ENCODE measurements at places on chromosomes 12 and 14.

DNA sequence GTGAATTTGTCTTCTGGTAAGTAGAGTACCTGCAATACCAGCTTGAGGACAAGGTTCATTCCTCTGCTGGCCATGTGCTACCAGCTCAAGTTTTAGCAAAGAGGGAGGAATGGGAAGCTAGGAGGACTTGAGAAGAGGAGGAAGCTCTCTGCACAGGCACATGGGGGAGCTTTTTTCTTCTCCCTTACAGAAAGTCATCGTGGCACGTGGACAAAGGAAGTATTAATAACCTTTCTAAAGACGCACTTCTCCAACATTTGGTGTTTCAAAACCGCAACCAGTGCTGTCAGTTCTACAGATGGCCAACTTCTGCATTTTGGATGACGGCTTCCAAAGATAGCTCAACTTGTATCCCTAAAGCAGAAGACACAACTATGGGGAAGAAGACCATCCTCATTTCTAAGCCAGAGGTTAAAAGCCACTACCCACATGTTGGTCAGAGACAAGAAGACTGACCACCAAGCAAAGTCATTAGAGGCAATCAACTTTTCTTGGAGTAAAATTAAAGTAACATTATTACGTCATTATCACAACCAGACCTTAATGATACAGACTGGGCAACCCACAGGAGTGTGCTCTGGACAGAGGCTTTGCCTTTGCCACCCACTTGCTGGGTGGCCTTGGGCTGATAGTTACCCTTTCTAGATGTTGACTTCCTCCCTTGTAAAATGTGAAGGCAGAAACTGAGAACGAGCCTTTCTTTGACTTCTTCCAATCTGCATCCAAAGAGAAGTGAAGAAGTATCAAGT, 12.3 kb upstream of the TMED10 start:
- DNase-seq: no peak

GRCh38 chr12:4830556-4831210, 79.0 kb upstream of the KCNA1 start:
- DNase-seq: no peak

- no peak for DNase-seq
Measured at GRCh38 chr12:3746758-3747157, 6.2 kb downstream of the CRACR2A start.

GRCh38 chr14:104378698-104379113, 200.9 kb upstream of the C14orf180 start:
- DNase-seq: no peak

DNA sequence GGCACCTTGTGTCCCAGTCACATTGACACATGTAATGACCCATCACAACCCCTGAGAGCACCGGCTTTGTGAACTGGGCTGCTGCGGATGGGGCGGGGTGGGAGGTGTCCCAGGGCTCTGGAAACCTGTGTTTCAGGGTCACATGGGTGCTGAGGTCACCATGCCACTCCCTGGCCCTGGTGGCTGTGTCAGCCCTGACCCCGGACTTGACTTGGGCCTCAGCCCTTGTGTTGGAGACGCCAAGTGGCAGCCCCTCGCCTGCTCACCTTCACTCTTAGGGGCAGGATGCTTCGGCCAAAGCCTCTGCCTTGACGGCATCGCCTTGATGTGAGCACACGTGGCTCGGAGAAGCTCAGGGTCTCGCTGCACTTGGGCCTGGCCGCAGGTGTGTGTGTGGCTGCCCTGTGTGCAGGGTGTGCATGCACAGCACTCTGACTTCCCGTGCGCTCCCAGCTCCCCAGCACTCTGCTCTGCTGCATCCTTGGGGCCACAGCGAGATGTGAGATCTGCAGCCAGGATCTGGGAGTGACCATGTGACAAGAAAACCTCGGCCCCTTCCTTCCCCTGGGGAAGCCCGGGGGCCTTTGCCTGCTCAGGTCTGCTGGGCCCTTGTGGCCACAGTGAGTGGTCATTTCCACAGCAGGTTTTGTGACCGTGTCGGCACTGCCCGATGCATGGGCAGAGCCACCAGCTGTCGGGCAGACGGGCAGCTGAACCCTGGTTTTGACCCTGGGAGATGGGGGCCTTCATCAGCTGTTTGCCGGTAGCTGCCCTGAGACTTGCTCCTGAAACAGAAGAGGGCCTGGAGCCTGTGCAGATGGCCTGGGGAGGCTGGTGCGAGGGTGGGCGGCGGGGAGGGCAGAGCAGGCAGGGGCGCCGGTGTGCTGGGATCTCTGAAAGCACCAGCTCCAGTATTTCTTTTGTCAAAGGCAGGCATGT, 167.4 kb downstream of the KIF26A start:
- DNase-seq: no peak

GRCh38 chr14:101284711-101285110, 276.6 kb upstream of the DIO3 start:
- DNase-seq: no peak

GRCh38 chr12:48201091-48201490, 2.0 kb downstream of the OR10AD1 start:
- no peak for DNase-seq

DNA sequence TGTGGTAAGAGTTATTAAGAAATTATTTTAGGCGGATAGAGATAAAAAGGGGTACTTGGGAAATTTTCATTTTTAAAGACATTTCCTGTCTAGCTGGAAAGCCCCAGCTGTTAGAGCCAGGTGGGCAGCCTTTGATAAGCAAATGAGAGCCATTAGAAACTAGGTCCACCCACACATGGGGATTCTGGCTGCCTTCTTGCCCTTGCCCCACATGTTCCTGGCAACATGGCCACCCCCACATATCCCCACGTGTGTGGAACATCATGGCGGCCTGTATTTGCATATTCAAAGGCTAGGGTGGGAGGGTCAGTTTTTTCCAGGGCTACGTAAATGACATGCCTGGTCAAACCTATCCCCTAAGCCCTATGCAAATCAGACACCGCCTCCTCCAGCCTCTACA, 1382.1 kb downstream of the AACS start:
- no peak for DNase-seq

GRCh38 chr14:104148433-104149277, 10.3 kb downstream of the KIF26A start:
- DNase-seq: no peak

- DNase-seq: peak; percentile 35
Measured at GRCh38 chr14:77593501-77593961, 22.9 kb downstream of the SPTLC2 start.

DNA sequence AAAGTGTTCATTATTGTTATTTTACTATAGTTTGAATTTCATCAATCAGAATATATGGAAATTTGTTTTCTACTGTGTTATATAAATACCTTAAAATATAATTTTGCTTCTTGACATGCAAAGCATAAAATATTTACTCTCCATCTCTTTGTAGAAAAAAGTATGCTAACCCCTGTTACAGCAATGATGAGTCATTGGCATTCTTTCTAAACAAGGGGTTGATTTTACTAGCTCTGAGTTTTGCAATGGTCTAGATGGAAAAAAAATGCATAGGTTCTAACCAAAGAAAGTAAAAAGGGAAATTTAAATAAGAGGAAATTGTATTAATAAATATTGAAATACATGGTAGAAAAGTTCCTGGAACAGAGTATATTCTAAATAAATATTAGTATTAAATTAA, 990.2 kb upstream of the ATXN7L3B start:
- no peak for DNase-seq

DNA sequence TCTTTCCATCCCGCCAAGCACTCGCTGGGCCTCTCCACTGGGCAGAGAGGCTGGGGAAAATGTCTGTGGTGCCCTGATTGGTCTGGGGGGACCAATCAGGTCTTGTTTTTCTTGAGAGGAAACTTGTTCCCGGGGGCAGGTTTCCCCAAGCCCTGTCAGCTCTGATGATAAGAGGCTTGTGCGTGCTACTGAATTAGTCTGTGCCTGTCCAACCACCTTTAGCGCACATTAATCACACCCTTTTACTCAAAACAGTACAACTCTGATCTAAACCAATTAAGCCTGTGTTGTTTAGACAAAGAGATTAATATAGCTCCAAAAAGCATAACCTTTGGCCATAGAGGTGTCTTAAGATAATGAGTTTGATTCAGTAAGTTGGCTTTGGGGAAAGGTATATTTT, 580.4 kb downstream of the VRK1 start:
- DNase-seq: no peak

DNA sequence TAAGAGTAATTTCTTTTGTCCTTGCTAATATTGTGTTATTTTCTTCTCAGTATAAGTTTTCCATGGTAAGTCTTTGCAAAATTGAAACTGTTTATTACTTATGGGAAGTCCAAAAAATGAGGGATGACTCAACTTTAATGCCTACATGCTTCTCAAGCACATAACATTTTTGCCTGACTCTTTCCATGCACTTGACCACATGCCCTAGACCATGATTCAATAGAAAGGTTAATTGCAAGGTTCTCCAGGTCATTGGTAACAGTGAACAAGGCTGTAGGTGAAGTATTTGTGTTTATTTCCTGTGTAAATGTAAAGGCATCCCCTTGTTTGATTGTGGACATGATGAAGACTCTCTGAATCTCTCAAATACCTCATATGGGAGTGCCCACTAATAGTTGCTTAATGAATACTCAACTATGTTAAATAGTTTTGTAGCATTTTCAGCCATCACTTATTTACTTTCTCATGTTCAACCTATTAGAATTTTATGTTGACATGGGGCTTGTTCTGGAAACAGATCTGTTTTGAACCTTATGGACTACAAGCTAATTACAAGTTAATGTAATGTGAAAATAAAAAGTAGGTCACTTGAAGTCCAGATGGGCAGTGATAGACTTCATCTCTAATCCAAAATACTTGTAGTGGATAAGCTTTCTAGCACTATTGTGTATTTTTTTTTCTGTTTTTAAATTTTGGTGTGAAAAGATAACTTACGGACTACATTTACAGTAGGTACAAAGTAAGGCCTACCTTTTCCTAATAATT, 131.7 kb downstream of the TMTC2 start:
- DNase-seq: peak; percentile 13

- peak; percentile 37 for DNase-seq
Measured at GRCh38 chr12:89156340-89156739, 196.0 kb downstream of the DUSP6 start.

DNA sequence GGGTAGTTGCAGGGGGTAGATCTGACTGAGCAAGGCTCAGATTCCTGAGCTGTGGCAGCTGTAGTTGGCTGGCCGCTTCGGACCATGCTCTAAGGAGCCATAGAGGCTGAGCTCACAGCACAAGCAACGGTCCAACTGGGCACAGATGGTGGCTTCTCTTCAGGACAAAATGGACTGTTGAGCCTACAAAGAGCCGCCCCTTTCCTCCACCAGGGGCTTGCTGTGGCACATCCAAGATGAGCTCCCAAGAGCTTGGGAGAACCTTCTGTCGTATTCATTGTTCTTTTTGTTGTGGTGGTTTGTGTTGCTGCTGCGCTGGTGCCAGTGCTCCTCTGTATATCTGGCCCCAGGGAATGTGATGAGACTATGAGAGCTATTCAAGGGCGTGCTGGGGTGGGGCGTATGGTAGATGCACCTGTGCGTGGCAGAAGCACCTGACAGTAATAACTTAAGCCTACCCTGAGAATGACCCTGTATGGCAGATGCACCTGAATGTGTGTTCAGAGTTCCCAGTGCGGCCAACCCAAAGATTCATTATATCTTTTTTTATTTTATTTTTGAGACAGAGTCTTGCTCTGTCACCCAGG, 17.8 kb upstream of the LGALS3 start:
- DNase-seq: no peak

DNA sequence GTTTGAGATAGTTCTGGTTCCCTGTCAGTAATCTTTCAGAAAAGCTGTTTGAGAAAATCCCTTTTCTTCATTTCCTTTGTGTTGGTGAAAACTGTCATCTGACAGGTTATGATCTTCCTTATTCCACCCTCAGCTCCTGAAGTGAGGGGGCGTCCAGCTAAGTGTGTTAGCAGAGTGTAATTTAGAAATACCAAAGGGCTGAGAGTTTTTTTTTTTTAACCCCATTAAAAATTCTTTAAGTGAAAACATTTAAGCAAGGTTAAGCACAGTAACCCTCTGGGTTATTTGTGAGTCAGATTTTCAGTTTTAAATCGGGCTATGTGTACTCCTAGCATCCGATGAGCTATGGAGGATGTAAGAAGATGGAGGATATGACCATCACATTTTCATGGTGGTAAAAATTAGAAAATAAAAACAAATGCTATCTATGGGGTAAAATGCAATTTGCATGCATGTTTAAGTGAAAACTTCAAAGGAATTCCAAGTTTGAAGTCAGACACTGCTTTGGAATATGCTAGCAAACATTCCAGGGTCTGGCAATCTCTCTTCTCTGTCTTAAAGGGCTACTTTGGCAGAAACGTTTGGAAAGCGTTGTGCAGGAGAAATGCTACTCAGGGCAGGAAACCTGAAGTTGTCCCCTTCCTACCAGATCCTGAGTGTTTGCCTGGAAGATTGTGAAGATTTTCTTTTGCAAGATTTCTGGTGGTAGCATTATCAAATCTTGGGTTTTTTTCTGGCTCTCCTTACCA, 197.0 kb upstream of the PRICKLE1 start:
- DNase-seq: no peak

DNA sequence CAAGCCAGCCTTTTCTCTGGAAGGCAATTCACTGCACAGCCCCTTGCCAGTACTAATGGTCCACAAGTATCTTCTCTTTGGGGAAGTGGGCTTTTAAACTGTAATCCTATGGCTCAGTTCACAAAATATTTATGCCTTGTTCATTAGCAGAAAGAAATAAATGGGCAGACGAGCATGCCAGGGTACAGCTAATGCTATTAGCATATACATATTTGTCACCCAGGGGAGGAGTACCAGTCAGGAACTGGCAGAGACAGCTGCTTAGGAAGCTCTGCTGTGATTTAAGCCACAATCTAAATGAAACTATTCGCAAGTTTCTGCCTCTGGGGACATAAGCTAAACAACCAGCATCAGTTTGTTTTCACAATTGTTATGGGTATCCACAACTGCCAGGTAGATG, 113.4 kb upstream of the CCDC198 start:
- DNase-seq: no peak

DNA sequence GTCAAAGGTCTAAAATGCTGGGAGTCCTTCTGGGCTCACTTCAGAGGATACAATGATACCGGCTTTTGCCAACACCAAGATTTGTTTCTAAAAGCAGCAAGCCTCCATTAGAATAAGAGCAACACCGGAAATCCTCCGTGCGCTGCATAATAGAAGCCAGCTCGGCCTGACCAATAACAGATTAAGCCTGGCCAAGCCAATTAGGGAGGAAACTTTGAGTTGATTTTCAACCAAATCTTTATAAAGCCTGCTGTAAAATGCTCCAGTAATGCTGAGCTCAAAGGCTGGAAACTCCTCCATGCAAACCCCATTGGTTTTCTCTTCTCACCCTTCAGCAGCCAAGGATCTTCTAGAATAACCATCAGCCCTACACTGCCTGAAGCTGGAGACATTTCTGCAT, 150.1 kb downstream of the NTF3 start:
- DNase-seq: no peak
